DMS79 treated with DMSO at 0.1 percent for 48 hours (cell line): ENCODE measurements at places on chromosomes 1 and 21.

GRCh38 chr1:19625291-19625937 is 18.7 kb upstream of the NBL1 start:
- no peak for DNase-seq

GRCh38 chr1:208985231-208985630 is 598.3 kb upstream of the CAMK1G start:
- DNase-seq: no peak

DNA sequence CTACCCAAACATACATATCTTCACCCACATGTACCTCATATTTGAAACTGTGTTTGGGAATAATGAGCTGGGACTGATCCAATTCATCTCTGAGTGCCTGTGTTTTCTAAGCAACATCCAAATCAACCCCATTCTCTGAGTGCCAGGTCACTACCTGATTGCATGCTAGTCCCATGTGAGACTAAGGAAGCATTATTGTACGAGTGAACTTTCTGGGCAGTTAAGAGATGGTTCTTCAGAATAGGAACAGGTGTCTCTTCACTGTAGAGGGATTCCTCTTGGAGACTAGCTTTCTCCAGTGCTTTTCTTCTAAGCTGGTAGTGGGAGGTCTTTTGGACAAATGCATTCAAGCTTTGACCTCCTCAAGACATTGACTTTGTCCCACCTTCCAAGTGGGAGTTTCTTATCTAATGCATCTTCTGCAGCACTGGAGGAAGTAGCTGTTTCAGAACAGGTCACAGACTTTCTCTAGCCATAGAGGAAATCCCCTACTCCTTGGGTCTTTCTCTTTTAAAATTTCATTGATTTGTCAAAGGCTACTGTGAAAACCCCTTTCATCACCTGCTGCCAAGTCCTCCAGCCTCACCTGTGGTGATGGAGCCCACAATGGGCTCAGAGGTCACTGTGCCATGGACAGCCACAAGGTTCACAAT is 172.0 kb upstream of the KIAA0040 start:
- no peak for DNase-seq

GRCh38 chr1:44682883-44683265 is 8.4 kb downstream of the ARMH1 start:
- no peak for DNase-seq

- DNase-seq: no peak
These were observed 29.1 kb downstream of the ARID1A start for GRCh38 chr1:26724926-26725325.

DNA sequence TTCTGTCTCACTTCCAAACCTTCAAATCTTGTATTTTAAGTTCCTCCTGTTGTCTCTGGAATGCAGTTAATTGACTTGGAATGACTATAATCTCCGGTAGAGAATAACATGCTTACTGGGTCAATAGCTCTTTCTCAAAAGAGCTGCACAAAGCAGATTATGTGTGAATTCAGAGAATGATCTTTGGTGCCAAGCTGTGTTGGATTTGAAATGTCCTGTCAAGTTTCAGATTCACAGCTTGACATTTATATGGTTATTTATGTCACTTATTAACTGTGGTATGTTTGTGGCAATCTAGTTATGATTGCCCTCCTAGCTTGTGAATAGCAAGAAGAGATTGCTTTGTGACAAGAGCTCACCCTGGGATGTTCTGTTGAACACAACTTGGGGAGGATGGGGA is 128.3 kb upstream of the KCNE2 start:
- no peak for DNase-seq

- no peak for DNase-seq
These were observed 415.2 kb upstream of the KAZN start for GRCh38 chr1:14183329-14183728.

DNA sequence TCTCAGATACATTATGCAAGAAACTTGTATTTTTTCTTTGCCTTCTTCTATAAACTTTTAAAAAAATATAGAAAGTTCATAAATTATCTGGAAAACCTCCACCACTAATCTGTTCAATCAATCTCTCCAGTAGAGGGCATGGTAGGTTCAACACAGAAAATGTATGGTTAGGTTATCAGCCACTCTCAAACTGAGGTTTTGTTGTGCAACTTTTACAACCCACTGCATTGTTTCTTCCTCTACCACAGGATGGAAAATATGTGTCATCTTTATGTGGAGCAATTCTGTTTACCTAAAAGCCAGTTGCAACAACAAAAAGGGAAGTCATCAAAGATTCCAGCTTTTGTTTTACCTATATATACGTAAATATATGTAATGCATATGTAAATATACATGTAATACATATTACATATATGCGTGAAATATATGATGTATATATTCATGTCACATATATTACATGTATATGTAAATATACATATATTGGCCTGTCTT is 3.0 kb upstream of the RGS2 start:
- DNase-seq: no peak

GRCh38 chr1:19229229-19229628 is 19.2 kb upstream of the UBR4 start:
- no peak for DNase-seq

DNA sequence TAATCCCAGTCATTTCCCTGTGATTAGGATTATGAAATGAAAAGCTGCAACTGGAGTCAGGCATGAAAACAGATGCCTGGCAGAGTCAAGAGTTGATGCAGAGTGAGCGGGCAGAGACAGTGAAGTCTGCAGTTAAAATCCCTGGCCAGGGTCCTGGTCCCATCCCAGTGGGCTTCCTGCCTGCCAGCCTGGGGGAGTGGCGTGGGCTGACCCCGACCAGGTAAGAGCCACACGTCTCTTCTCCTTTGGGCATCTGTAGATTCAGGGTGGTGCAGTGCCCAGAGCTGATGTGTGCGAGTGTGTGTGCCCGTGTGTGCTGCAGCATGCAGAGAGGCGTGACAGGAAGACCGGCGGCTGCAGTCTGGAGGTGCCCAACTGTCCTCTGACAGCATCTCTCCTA is 6.2 kb upstream of the KIAA1614 start:
- no peak for DNase-seq

GRCh38 chr1:165527251-165528007 is 16.4 kb upstream of the LRRC52 start:
- no peak for DNase-seq

- DNase-seq: no peak
These were observed 421.5 kb downstream of the KIF26B start for GRCh38 chr1:245576323-245576722.

- DNase-seq: no peak
These were observed 18.2 kb downstream of the PHLDA3 start for GRCh38 chr1:201450721-201451291.

- no peak for DNase-seq
These were observed 65.8 kb downstream of the HUNK start for GRCh38 chr21:31938330-31939301.

GRCh38 chr1:33393524-33393923 is 37.4 kb downstream of the PHC2 start:
- no peak for DNase-seq

- no peak for DNase-seq
These were observed 36.5 kb downstream of the FAF1 start for GRCh38 chr1:50923564-50923963.

- no peak for DNase-seq
These were observed 634.6 kb downstream of the SMYD3 start for GRCh38 chr1:245872475-245872874.

GRCh38 chr1:983798-984475 is 2.0 kb upstream of the PERM1 start:
- peak; percentile 22 for DNase-seq
